ENCODE measurements at places on chromosomes 7 and 10.
A peak's percentile ranks its signal among the peaks of the same experiment; 100 is the strongest.

DNA sequence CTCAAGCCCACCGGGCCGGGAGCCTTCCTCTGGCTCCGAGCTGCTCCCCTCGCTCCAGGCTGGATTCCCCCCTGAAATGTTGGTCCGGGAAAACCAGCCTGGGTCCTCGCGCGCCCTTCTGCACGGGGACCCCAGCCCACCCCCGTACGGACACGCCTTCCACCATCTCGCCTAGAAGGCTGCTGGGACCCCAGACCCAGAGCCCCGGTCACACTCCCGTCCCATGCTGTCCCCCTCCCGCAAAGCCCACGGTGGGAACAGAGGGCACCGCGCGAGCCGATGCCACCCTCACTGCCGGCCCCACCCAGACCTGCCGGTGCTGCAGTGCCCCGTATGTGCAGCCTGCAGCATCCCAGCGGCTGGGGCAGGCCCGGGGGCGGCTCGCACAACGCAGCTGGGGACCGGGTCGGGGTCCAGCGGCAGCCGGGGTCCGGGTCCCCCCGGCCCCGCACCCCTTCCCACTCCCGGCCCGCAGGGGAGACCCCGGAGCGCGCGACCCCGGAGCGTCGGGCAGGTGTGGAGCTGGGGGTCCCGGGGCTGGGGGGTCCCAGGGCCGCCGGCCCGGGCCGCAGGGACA is 871 bp downstream of the SPOCK2 start:
- no peak for DNase-seq

DNA sequence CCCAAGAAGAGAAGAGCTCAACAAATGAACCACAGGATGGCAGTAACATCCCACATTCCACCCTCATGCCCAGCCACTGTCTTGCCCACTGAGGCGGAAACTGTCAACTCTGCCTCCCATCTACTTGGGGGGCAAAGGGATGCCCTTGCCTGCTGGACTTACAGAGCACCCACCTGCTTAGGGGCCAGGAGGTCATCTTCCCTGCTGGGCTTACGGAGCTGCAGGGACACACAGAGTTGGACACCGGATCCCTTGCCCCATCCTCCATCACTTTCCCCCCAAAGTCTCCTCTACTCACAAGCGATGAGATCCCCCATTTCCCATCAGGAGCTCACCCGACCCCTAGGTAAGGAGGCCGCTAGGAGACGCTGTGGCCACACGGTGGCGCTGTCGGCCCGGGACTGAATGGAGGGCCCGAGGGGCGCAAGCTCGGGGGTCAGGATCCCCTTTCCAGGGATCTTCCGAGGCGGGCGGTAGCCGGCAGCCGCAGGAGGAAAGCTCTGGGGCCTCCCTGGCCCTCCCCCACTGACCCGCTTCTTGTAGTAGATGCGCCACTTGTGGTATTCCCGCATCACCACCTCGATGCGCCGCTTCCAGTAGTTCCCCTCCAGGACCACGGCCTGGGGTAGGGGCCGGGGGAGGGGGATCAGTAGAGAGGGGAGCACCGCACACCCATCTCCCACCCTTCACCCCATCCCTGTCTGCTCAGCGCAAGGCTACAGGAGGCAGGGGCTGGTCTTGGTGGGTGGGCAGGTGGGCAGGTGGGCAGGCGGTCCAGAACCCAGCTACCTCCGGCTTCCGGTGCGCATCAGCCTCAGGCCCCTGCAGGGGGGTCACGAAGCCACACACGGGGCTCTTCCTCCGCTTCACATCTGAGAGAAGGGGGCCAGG is 17.3 kb downstream of the MLXIPL start:
- peak; percentile 53 for DNase-seq

DNA sequence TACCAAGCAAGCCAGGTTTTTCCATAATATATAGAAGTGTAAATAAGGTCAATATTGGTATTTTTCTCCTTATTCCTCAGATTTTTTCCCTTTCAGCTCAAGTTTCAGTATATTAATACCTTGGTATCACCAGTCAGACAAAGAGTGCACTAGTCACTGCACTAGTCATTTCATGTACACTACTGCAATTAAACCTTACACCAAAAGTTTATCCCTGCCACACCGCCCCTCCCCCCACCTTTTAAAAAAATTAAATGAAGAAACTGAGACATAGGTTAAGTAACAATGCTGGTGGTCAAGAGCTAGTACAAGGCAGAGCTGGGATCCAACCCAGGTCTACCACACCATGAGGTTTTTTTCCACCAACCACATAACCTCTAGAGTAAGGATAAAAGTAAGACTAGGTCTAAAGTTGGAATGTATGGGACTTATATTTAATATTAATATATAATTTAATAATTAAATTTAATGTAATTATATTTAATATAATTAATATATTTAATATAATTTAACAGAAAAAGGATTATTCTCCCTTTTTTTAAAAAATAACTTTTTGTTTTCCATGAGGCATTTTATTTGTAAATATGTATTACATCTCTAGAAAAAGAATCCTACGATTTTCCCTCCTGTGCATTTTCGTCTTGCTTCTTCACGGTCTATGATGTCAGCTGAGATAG is 68.5 kb downstream of the NT5C2 start:
- DNase-seq = no peak

- DNase-seq = no peak
These were observed 656.0 kb downstream of the CNTNAP2 start for GRCh38 chr7:146772601-146773000.

GRCh38 chr10:124592736-124593430 is 131.3 kb downstream of the LHPP start:
- DNase-seq = no peak

DNA sequence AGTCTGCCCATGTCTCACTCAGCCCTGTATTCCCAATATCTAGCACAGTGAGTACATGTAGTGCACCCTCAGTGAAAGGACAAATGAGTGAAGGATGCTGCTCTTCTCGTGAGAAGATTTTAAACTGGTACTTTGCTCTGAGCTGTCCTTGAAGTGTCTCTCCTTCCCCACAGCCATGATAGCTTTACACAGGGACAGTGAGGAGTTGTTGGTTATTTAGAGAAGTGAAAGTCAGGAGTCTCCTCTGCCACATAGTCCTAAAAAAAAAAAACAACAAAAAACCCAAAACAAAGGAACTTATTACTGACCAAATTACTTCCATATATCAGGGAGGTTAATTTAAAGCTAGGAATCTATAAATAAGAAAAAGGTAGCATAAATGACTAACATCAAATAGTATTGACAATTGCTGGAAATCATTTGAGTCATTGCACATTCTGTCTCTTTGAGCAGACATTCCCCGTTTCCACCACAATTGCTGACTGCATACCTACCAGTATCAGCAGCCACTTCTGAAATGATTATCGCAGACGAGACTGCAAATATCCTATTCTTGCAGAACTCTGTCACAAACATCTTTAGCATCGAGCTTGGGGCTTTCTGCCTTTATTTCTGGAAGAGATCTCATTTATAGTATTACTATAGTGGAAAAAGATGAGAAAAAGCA is 202.1 kb downstream of the PTEN start:
- DNase-seq = no peak

- DNase-seq = no peak
These were observed 305.2 kb upstream of the ETV1 start for GRCh38 chr7:14294637-14295036.

GRCh38 chr10:69600761-69601330 is 27.6 kb upstream of the NEUROG3 start:
- no peak for DNase-seq

GRCh38 chr7:2734751-2735571 is 47.0 kb downstream of the AMZ1 start:
- DNase-seq = no peak

- no peak for DNase-seq
These were observed 122.0 kb downstream of the TPK1 start for GRCh38 chr7:144713850-144714249.

DNA sequence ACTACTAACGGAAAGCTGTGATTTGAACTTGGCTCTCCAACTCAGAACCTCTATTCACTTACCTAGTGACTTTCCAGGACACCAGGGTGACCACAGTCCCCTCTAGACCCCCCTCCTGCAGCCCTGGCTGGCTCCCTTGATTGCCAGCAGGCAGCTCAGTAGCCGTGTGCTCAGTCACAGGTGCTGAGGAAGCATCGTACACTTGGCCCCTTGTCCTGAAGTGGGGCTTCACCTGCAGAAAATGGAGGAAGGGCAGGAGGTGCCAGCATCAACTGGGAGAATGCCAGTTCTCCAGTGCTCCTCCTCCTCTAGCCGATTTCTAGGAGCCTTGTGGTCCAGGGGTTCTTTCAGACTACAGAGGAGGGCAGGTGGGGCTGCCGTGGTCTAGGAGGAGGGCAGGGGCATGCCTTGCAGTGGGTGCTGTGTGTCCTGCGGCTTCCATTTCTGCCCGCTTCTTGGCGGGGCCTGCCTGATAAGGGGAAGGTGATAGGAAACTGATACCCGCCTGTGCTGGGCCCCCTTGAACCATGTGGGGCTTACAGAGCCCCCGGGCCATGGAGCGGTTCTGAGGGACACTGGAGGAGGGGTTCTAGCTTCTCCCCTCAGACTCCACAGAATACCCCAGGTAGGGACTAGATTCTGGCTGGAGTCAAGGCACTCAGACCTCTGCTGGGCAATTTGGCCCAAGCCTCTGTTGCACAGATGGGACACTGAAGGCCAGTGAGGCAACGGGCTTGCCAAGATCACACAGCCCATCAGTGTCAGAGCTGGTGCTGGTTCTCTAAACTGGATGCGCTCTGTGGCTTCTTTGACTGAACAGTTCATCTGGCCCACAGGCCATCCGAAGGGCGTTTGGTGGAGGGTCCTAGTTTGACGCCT is 14.0 kb downstream of the FAM241B start:
- no peak for DNase-seq

DNA sequence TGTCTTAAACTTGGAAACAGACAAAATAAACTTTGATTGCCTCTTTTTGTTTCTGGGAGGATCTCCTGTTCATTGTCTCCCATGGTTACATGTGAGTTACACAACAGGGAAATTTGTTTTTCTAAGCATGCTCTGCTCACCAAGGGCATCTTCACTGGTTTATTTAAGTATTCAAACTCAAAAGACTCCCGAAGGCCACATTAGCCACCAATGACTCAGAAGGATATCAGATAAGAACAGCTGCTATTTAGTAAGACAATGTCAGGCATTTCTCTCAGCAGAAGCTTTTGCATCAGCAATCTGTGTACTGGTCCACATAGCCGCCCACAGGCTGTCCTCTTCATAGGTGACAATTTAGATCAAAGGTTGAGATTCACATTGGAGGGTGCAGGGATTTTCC is 19.3 kb downstream of the OR6B1 start:
- DNase-seq = peak; percentile 92

DNA sequence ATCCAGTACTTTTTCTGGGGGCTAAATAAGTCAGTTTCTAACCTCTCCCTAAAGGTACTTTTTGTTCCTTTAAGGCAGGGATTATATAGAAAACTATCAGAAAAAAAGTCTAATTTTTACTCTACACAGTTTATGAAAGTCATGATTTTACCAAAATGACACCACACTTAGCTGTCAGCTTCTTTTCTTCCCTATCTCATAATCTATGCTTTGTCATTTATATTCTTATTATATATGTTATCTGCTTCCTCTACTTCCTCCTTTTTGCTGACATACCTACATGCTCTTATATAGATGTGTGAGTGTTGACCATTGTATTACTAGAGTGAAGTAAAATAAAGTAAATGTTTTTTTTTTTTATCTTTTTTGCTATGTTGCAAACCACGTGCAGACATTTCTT is 203.9 kb upstream of the CHRM2 start:
- no peak for DNase-seq

- DNase-seq = peak; percentile 57
These were observed 188.6 kb downstream of the DIP2C start for GRCh38 chr10:500876-501275.

DNA sequence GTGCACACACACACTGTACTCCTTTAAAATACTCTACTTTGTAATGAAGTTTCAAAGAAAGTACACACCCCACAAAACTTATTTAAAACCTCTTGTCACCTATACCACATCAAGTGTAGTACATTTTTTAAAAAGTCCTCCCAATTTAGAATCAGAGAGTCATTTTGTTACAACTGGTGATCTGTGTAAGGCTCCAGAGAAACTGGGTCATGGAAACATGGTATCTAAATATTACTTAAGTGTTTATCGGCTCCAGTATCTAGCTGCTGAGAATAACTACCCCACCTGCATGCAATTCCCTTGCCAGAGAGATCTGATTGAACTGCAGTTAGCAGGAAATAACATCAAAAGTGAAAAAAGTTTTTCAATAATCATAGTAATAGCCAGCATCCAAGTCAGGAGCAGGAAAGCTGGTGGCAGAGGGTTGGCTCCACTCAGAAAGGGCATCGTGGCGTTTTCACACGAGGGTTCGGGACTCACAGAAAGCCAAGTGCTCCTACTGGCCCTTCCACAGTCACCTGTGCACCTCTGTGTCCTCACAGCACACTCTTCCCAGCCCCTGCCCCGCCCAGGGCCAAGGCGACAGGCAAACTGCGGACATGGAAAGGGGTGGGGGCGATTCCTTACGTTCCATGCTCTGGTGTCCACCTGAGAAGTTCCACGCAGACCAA is 6.5 kb downstream of the RGS10 start:
- DNase-seq = no peak

- no peak for DNase-seq
These were observed 63.7 kb upstream of the ANTXRL start for GRCh38 chr10:46223064-46223480.

DNA sequence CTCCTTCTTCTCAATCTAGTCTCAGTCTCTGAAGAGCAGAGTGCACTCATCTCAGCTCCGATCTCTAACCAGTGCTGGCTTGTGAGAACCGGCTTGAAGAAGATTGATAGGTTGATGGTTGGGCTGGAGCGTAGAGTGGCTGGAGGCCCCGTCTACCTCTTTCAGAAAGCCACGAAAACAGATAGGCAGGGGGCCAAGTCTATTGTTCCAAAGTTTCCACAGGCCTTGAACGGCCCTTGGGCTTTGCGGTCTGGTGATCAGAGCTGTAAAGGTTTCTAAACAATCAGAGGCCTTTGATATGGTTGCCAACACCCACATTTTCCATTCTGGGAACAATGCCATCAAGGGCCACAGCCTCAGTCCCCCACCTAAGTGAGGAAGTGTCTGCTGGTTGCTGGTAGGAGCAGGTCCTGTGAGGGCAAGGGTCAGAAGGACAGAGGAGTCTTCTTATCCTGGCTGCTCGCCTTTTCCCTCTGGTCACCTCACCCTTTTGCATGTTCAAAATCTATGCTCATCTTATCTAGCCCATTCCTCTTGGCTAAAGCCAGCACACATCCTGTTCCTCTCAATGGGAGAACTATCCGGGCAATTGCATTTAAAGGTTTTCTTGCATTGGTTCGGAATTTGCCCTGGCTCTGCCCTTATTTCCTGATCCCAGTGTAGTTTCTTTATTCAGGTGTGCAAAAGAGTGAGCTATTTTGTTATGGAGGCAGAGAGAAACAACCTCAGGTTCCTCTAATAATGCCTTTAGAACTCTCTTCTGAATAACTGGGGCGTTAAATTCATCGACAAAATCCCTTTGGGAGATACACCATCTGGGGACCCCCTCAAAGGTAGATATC is 70.3 kb upstream of the KMT2E start:
- DNase-seq = no peak

DNA sequence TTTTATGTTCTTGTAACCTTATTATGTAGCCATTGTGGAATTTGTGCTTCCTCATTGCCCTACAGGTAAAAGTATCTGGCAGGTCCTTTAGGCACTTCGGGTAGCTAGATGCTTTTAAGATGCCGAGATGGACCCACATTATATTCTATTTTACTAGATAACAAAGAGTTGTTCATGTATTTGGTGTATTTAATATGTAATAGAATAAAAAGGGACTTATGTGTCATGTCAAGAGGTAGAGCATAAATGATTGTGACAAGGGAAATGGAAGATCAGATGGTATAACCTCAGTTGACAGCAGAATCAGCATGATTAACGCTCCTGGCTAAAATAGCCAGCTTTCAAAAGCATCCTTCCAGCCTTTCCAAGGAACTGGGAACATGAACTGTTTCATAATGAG is 50.6 kb downstream of the NPY start:
- no peak for DNase-seq

All from GM23248 (cell line).